ENCODE measurements at places on chromosomes 11 and 22.
A peak's percentile ranks its signal among the peaks of the same experiment; 100 is the strongest.

DNA sequence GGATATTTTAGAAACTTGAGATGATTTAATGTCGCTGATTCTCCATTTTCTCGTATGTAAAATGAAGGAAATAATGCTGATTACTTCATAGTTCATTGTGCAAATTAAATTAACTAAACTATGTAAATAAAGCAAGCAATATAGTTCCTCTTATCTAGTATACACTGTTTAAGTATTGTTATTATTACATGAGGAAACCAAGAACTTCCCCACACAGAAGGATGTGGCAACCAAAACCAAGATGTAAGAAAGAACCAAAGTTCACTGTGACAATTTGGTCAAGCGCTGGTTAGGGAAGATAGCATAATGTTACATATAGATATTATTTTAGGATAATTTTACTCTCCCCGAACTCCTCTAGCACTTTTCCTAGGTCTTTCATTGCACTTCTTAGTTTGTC lies 103.2 kb downstream of the XKR3 start:
- DNase-seq, result no peak

- DNase-seq, result no peak
Measured at GRCh38 chr11:128482512-128483191, 104.7 kb downstream of the ETS1 start.

- no peak for DNase-seq
Measured at GRCh38 chr11:120917559-120918239, 106.2 kb upstream of the TBCEL start.

- DNase-seq, result no peak
Measured at GRCh38 chr11:35995681-35996271, 51.9 kb downstream of the LDLRAD3 start.

DNA sequence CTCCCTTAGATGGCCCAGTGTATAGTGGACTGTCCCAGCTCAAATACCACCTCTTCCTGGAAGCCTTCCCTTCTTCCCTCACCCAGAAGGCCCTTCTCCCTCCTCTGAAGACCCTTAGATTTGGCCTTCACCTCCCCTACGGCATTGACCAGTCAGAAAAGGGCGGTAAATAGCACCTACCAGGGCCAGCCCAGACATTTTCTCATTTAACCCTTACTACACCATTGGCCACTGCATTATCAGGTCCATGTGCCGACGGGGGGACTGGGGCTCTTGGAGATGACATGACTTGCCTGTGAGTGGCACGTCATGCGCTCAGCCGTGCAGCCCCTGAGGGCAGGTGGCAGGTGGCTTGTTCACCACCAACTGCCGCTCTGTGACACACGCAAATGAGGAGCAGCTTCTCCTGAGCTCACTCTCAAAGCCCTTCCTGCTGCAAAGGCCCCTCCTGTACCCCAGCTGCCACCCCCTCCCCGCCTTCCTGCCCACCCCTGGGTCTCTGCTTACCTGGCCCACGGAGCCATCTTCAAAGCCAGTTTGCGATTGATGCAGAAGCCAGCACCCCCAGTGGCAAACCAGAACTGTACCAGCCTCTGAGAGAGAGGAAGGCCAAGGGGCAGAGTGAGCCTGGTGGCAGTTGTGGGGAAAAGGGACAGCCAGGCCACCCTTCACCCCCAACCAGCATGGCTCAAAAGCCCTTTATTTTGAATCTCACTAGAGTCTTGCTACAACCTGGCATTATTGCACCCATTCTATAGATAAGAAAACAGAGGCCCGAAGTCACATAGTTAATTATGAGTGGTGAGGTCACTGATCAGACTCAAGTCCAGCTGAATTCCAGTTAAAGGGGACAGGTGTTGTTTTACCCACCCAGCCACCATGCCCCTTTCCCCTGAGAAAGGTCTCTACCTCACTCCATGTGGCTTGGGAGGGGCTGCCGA lies 9.5 kb downstream of the MFNG start:
- DNase-seq, result no peak

- no peak for DNase-seq
Measured at GRCh38 chr22:17250380-17251082, 31.3 kb upstream of the ADA2 start.

GRCh38 chr11:15742626-15743519 lies 613.5 kb downstream of the SOX6 start:
- DNase-seq, result no peak

GRCh38 chr11:70084046-70084984 lies 6.2 kb downstream of the ANO1 start:
- no peak for DNase-seq

DNA sequence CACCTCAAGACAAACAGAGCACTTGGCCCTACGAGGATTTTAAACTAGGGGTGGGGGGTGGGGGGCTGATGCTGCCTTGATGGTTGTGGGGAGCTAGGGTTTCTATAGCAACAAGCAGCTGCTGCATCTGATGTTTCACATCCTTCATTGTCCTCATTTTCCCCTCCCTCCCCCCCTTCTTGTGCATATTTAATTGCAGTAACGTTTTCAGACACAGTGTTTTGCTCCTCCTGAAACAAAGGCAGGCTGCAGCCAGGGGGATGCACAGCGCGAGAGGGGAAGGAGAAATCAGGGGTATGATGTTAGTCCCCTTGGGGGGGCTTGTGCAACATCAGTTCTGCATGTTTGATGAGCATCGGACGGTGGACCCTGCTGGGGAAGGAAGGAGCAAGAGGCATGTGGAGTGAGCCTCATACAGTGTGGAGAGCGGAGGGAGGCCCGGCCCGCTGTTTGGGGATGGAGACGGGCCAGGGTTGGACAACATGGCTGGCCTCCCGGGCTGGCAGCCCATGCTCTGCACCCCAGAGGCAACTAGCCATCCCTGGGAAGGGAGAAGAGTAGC lies 208.3 kb downstream of the CEP164 start:
- DNase-seq, result no peak

DNA sequence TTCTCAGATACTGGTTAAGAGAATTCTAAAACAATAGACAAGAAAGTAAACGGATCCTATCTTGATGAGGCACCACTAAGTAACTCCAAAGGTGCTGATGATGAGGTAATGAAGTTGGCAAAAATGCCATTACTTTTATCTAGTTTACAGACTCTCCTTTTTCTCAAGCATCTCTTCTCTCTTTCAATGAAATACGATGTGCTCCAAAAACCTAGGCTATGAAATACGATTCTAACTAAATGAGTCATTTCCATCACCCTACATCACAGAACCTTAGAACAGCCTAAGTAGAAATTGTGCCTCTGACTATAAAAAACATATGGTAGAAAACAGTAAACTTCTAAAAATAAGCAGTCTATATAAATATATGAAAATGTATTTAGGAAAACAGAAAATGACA lies 58.9 kb upstream of the ARHGAP32 start:
- no peak for DNase-seq

DNA sequence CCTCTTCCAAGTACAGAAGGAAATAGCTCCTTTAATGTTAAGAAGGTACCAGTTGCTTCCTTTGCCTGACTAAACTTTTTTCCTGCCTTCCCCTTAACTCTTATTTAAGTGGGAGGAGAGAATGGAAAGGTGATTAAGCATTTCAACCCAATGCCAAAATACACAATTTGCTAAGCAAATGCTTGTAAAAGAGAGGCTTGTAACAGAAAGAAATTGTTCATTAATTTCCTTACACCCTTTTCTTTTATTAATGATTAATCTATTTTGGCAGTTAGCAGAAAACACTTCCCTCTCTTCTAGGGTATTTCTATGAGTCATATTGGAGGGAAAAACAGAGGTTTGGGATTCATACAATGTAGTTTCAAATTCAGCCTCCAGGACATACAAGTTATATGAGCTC lies 427.6 kb upstream of the FAT3 start:
- DNase-seq, result no peak

- DNase-seq, result no peak
Measured at GRCh38 chr22:47180796-47181195, 418.3 kb downstream of the TBC1D22A start.

GRCh38 chr22:26512149-26512793 lies at the start of gene TFIP11:
Gene TFIP11, minus strand, starts transcription at chr22:26512473. Its CDS starts 2,201 bp downstream, at chr22:26510272.
- peak; percentile 96 for DNase-seq

GRCh38 chr11:107591378-107592230 lies 657 bp downstream of the ELMOD1 start:
- no peak for DNase-seq

GRCh38 chr11:12817681-12818332 lies 143.6 kb downstream of the TEAD1 start:
- DNase-seq, result no peak

- DNase-seq, result no peak
Measured at GRCh38 chr22:46897246-46897623, 134.8 kb downstream of the TBC1D22A start.

DNA sequence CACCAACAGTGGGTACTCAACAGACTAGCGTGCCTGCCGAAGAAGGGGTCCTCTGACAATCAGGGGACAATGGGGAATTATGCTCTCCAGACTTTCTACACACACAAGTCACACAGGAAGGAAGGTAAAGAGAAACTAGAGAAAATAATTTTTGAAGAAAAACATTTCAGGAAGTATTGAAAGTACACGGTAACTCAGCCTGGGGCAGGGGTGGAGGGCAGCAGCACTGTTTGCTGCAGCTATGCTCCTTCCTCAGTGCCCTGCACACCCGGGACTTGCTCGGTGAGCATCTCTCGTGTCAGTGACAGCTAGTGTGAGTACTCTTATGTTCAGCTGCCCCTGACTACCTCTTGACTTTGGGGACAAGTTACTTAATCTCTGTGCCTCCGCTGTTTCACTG lies 18.0 kb upstream of the APOA1 start:
- DNase-seq, result no peak

DNA sequence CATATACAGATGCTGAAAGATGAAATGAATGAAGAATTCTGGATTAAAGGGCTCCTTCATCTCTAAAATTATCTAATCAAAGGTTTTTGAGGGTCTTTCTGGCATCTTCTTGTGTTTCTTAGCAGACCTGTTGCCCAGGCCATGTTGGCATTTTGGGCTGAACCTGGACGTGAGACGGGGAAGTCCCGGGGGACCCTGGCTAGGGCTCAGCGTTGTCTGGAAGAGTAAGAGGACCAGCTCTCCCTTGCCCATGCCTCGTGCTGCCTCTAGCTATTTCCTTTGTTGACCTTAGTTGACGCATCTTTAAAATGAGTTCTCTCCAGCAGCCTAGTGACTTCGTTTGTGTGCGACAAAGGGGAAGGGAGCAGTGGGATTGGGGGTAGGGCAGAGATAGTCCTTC lies 152.2 kb downstream of the ST3GAL4 start:
- no peak for DNase-seq

DNA sequence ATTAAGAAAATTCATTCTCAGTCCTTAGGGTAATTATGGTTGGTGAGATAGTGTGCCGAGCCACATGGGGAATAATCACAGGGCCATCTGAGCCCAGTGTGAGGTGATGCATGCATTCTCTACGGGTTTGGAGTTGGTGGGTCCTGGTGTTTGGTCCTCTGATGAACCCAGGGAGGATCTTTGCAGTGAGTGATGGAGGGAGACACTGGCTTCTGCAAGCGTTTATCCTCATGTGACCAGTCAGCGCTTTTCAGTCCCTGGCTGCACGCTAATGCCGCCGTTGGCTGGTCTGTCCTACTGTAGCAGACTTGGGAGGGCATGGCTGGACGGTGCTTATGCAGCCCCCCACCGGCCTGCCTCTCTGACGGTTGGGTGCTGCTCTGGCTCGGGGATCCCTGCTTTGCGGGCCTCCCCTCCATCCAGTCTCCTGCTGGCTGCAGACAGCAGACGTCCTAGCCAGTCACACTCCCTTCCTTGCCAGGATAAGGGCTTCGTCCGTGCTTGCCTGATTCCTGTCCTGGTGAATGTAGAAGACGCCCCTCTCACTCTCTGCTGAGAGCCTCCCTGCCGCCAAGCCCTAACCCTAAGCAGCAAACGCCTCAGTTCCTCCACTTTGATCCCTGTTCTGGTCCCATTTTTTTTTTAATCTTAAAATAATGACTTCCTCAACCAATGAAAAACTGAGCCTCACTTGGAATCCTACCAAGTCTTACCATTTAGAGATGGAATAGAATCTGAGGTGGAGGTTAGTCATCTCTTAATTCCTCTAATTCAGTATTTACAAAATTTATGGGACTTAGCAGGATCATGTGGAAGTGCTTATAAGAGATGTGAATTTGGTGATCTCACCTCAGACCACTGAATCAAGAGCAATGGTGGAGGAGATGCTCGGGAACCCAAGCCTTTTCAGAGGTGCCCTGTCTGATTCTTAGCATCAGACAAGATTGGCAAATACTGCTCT lies 143.7 kb upstream of the SORL1-AS1 start:
- no peak for DNase-seq

- no peak for DNase-seq
Measured at GRCh38 chr22:44184006-44184405, 3.3 kb downstream of the PARVG start.

DNA sequence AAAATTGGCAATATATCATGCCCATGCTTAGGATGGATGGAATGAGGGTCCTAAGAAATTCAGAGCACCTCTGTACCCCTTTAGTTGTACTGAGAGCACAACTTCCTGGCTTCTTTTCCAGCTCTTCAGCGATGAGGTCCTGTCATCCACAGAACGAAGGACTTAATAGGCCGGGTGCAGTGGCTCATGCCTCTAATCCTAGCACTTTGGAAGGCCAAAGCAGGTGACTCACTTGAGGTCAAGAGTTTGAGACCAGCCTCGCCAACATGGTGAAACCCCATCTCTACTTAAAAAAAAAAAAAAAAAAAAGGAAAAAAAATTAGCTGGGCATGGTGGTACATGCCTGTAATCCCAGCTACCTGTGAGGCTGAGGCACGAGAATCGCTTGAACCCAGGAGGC lies 125.3 kb upstream of the BMAL1 start:
- DNase-seq, result no peak

GRCh38 chr22:46457502-46458488 lies 79.6 kb downstream of the CELSR1 start:
- no peak for DNase-seq

DNA sequence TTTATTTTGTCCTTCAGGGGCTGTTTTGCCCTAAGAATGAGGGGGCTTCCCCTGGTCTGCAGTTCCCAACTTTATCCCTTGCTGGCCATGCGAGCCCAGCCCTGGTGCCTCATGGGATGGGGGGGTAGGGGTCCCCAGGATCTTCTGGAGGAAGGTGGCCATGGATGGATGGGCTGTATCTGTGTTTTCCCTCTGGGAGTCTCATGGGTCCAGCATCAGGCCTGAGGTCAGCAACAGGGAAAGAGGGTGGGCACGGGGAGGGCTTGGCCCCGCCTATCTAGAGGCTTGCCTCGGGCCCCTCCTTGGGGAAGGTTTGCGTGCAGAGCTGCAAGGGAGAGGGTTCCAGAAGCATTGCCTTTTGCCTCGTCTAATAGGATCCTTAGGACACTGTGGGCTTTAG lies 10.8 kb upstream of the ADORA2A start:
- peak; percentile 40 for DNase-seq

- no peak for DNase-seq
Measured at GRCh38 chr11:114236829-114237228, 59.4 kb upstream of the NNMT start.

DNA sequence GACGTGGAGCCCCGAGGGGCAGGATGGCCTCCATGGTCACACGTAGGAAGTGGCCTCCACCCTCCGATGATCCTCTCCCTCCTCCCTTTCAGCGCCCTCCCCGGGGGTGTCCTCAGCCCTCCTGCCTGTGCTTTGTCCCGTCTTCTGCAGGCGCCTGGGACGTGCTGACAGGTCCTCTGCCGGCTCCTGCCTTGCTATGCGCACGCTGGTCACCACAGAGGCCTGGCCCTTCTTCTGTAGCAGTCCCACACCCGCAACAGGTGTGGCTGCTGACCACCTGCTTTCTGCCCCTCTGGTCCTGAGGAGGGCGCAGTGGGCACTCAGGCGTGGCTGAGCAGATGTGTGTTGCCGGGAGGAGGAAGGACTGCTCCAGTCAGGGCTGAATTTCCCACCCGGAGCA lies 27.7 kb upstream of the PPP6R3 start:
- no peak for DNase-seq

All from left lobe of liver (tissue), 2 donors.